Omental fat pad (tissue), 4 donors: ENCODE measurements at places on chromosomes 3 and 15. TPM values are rescaled to one million over a fixed set of nuclear protein-coding genes. Genes with fewer than 3 reads are reported as not detected.

ATP2C1 gene
- total RNA-seq: 63.5 TPM

TERC gene
- total RNA-seq: 54.1 TPM

DNA sequence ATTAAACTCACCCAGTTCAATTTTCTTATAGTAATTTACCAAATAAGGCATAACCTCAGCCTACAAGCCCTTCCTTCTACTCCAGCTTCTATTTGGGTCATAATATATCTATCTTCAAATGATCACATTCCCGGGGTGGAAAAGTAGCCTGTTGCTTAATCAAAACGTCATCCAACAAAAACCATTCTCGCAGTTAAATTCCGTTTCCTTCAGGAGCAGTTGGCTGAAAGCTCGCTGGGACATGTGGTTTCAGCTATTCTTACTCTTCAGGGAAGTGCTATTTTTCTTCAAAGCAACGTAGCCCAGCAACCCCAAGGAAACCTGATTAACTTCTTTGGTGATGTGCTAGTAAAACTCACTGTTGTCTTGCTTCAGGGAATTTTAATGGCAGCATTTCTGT lies 59.6 kb downstream of the MAGI1 start:
- DNase-seq: no peak

GRCh38 chr15:60969658-60970057 lies 259.4 kb downstream of the RORA start:
- DNase-seq: no peak

GRCh38 chr3:25945836-25946235 lies 155.9 kb downstream of the OXSM start:
- DNase-seq: no peak

- no peak for DNase-seq
These were observed 3.6 kb upstream of the TNK2 start for GRCh38 chr3:195911946-195912270.

GRCh38 chr3:29406291-29406832 lies 125.5 kb downstream of the RBMS3 start:
- DNase-seq: no peak

DNA sequence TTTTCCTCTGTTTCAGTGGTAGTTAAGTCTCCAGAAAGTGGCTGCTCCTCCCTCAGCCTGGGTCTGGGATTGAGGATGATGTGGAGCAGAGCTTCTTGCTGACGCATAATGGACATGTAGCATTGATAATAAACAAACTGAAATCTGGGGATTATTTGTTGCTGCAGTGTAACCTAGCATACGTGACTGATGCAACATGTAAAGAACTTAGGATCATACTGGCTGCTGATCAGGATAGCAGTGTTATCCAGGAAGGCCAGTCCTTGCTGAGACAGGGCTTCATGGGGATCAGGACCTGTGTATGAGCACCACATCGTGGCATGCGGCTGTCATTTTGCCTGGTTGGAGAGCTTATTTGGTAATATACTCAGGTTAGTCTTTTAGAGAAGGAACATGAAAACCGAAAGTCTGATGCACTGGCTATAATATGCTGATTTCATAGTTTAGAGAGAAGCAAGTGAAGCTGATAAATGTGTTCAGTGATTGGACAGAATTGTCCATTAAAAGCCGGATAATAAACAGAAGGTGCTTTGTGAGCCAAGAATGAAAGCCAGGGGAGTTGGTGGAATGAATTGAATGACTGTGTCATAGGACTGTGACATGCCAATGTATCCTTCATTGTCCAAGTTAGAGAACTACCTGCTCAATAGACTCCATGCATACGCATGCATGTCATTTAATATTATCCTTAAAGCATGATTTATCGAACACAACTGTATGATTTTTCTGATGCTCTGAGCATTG lies 4.1 kb downstream of the MINAR1 start:
- no peak for DNase-seq

- DNase-seq: no peak
These were observed 43.0 kb upstream of the FGF7 start for GRCh38 chr15:49379996-49380395.

GRCh38 chr3:44993471-44994205 lies 17.6 kb downstream of the EXOSC7 start:
- no peak for DNase-seq

DNA sequence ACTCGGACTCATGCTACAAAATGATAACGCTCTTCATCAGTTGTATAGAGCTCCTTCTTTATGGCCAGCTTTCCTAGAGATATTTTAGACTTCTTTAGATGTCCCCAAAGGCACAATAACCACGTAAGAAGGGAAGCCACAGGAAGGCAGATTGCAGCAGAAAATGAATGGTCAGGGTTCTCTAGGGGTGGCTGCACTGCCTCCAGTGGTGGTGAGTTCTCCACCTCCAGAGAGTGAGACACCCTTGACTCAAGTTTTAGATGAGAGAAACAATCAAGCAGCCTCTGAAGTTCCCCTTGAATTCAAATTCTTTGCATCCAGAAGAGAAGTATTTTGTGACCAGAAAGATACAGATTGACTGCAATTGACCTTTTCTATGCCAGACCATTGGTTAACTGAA lies 191.5 kb downstream of the TP63 start:
- no peak for DNase-seq

DNA sequence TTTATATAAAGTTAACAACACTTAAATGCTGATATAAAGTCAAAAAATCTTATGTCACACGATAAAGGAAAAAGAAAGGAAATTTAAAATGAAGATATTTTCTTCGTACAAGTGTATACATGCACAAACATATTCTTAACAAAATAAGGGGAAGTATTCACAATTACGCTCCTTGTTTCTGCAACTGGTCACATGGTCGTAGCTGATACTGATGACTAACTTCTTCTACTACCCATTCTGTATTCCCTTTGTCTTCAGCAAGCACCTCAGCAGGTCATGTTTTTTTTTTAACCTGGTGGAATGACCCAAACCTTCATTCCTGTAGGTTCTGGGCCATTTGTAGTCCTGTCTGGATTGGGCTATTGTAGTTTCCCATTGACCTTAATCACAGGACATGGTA lies 30.0 kb upstream of the CMTM8 start:
- DNase-seq: no peak
